ENCODE measurements at places on chromosomes 4 and X.

- no peak for DNase-seq
Observed at GRCh38 chrX:154445776-154446175, 1.8 kb downstream of the FAM50A start.

DNA sequence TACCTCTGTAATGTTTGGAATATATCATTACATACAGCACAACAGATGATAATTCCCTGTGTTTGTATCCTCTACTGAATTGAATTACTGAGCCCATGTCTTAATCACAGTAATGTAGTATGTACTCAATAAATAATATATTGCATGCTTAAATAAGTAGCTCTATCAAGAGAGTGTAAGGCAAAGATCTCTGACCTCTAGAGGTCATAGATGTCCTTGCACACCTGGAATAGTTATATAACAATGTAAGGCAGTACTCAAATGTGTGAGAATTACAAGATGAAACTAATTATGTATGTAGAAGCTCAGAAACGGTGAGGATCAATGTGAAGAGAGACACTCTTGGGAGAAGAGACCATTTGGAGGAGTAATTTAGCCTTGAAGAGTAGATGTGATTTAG, 14.3 kb upstream of the GCNA start:
- no peak for DNase-seq

- no peak for DNase-seq
Observed at GRCh38 chr4:89214308-89214707, 93.3 kb downstream of the GPRIN3 start.

DNA sequence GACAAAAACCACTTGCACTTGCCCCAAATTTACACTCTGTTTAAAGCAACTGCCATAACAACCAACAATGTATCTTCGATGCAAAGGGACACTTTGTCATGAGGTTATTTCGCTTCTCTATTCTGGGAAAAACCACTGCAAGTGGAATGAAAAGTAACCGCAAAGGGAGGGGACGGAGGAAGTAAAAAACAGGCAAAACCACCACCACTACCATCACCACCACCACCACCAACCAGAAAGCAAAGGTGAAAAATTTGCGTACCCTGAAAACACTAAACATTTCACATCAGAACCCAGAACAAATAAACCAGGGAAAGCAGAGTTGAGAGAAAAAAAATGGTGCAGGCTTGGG, 1.2 kb upstream of the N4BP2 start:
- peak; percentile 61 for DNase-seq

- DNase-seq: no peak
Observed at GRCh38 chr4:10055871-10056270, 34.6 kb upstream of the SLC2A9 start.

GRCh38 chrX:134628663-134629062, 29.6 kb downstream of the PLAC1 start:
- DNase-seq: no peak

- no peak for DNase-seq
Observed at GRCh38 chr4:3010577-3010976, 47.2 kb downstream of the GRK4 start.

DNA sequence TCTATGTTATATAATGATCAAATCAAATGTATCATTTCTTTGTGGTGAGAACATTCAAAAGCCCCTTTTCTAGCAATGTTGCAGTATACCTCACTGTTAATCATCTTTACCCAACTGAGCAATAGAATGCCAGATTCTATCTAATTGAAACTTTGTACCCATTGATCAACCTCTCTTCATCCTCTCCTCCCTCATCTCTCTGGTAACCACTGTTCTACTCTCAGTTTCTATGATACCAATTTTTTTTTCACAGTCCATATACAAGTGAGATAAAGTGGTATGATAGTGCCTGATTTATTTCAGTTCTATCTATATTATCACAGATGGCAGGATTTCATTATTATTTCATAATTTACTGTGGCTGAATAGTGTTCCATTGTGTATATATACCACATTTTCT, 209.8 kb downstream of the SPCS3 start:
- no peak for DNase-seq

GRCh38 chrX:103157496-103158316, 57.2 kb upstream of the BEX4 start:
- DNase-seq: no peak

- DNase-seq: no peak
Observed at GRCh38 chr4:13528821-13529127, 15.5 kb downstream of the NKX3-2 start.
